ENCODE measurements at places on chromosomes 7 and 10.

DNA sequence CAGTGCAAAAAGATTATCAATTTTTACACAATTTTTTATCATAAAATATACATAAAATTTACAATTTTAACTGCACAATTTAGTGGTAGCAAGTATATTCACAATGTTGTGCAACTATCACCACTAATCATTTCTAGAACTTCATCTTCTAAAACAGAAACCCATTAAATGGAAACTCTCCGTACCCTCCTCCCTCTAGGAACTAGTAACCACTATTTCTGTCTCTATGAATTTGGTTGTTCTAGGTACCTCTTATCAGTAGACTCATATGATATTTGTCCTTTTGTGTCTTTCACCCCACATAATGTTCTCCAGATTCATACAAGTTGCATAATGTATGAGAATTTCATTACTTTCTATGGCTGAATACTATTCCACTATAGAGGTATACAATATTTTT is 73.5 kb downstream of the HERC4 start:
- no peak for DNase-seq

- no peak for DNase-seq
Observed at GRCh38 chr10:116272440-116273283, at the start of gene GFRA1. Gene GFRA1 (minus strand): TSS chr10:116273206. CDS start chr10:116272029, 1,177 bp downstream.

GRCh38 chr10:4283846-4284610 is 499.0 kb upstream of the KLF6 start:
- DNase-seq: no peak

GRCh38 chr7:95723583-95724180 is 48.7 kb upstream of the DYNC1I1 start:
- no peak for DNase-seq

GRCh38 chr10:95784279-95784913 is 28.4 kb downstream of the ENTPD1 start:
- DNase-seq: no peak

- DNase-seq: no peak
Observed at GRCh38 chr10:1199345-1199673, 143.1 kb downstream of the WDR37 start.

DNA sequence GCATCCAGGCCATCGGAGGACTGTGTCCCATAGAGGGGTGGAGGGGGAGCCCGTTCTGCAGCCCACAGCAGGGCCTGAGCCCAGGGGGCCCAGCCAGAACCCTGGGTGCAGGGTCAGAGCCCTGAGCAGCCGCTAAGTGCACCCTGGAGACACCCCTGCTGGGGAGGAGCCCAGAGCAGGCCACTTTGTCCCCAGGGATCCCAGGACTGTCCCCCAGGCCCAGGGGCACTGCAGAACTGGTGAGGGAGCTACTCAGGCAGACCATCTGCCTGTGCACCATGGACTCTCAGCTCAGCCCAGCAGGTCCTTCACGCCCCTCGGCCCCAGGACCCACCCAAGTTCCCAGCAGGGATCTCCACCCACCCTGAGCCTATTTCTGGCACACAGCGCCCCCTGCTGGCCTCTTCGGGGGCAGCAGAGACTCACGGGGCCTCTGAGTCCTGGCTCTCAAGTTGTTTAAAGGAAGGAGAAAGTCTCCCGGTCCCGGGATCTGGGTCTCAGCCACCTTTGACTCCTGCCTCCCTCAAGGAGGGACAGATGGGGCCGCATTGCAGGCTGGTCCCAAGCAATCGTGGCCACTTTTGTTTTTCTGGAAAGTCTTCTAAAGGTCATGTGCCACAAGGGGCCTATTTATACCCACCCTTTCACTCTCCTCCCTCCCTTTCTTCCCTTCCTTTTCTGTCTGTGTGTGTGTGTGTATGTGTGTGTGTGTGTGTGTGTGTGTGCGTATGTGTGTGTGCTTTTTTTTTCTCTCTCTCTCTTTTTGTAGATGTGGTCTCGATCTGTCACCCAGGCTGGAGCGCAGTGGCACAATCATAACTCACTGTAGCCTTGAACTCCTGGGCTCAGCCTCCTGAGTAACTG is 90.3 kb downstream of the MYL10 start:
- DNase-seq: peak; percentile 64
